Activated CD4-positive, alpha-beta T cell treated with anti-CD3 and anti-CD28 coated beads, Interleukin-2, amount 10 ng/mL, durations not matched to agents 7 days and 5 days (primary cell): ENCODE measurements at places on chromosomes 2 and 18.

GRCh38 chr2:15747603-15748471 lies 156.2 kb downstream of the DDX1 start:
- H3K4me3 ChIP-seq: no peak overlapping the region
- H3K27ac ChIP-seq: no peak overlapping the region
- H3K27me3 ChIP-seq: no peaks in the 10 kb centered on the region
- no peaks in the 10 kb centered on the region for H3K4me1 ChIP-seq
- H3K36me3 ChIP-seq: no peaks in the 10 kb centered on the region

DNA sequence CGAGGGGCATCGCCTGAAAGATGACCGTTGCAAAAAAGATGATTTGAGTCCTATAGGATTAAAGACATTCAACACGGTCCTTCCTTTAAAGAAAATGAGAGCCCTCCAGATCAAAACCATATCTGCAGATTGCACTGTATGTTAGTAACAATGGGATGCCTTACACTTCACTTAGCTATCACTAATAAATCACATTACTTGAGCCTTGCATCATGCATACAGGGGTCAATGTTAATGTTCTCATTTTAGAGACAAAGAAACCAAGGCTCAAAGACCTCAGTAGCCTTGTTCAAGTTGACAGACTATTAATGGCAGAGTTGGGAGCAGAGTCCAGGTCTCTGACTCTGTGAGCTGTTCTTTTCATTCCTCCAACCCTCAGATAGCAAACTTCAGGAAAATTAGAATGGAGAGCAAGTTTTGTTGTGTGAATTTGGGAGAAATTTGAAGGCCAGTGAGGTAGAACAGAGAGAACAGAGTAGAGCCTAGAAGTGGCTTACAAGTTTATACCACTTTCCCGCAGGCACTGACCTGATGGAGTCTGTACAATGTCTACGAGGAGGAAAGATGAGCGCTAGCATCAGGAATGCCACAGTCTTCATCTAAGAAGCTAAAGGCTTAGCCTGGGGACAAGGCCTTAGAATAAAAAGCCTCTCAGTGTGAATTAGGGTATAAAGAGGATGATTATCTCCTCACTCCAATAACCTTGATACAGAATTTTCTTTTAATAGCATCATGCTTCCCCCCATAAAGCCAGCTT lies 48.3 kb downstream of the TRIB2 start:
- DNase-seq: no peak
- peaks cover 8% of the 10 kb centered on the region for H3K4me1 ChIP-seq
- peaks cover 2% of the 10 kb centered on the region for H3K36me3 ChIP-seq

DNA sequence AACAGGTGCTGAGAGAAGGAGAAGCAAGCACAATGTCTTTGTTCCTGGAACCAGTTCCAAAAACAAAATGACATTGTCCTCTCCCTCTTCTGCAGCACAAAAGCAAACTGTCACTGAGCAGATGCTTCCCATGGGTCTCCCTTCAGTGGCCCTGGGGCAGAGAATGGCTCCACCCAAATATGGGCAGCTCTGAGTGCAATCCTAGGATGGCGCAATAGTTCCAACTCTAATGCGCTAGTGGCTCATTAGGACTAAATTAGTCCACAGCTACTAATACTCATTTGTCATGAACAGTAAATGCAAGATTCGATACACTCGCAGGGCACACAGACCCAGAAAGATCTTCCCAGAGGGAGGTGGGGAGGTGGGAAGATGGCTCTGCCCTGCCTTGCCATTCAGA lies 205.2 kb upstream of the CHAC2 start:
- no peak for DNase-seq
- H3K4me1 ChIP-seq: no peaks in the 10 kb centered on the region
- no peak overlapping the region for H3K4me3 ChIP-seq

GRCh38 chr2:197136452-197136851 lies 174.1 kb downstream of the ANKRD44 start:
- peaks cover 70% of the 10 kb centered on the region for H3K36me3 ChIP-seq
- H3K4me3 ChIP-seq: no peak overlapping the region
- no peak overlapping the region for H3K27ac ChIP-seq
- no peak for DNase-seq

DNA sequence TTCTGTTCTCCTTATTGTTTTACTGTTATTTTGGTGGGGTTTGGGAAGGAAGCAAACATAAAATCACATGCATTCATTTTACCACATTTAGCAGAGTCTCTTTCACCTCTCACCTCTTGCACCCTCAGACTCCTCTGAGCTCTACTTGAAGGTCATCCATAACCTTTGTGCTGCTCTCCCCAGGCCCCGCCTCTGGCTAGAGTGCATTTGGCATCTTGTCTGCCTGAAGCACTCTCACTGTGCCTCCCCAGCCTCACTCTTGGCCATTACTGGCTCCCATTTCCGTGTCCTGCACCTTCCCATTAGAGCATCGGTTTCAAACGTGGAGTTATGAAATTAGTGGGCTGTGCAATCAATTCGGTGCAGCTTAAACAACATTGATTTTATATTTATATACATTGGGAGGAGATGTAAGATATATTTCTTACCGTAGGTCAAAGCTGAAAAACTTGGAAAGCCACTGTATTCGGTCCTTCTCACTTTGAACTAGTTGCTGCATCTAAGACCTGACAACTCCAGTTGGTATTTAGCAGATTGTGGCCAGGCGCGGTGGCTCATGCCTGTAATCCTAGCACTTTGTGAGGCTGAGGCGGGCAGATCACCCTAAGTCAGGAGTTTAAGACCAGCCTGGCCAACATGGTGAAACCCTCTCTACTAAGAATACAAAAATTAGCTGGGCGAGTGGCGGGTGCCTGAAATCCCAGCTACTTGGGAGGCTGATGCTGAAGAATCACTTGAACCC lies 6.9 kb upstream of the ZFAND2B start:
- no peaks in the 10 kb centered on the region for H3K36me3 ChIP-seq
- H3K4me1 ChIP-seq: peaks cover 7% of the 10 kb centered on the region
- DNase-seq: no peak
- H3K27me3 ChIP-seq: no peaks in the 10 kb centered on the region

GRCh38 chr2:121709776-121710469 lies 26.8 kb downstream of the NIFK start:
- H3K4me1 ChIP-seq: no peaks in the 10 kb centered on the region
- no peak for DNase-seq
- H3K27ac ChIP-seq: no peak overlapping the region

DNA sequence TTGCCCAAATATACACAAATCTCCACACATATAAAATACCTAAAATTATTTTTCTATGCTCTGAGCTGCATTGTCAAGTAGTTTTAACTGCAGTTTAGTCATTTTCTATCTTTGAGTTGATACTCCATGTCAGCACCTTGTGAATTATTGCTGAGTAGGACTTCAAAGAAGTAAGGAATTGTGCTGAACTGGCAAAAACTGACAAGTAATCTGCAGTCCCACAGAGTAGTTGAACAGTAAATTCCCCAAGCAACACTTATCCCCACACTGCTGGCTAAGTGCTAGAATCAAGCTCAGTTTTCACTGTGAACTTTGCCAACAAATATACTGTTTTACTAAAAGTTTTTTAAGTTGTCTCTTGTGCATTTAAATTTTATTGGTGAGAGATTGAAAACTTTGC lies 141.8 kb upstream of the ST6GAL2 start:
- no peak overlapping the region for H3K27ac ChIP-seq
- H3K4me3 ChIP-seq: no peak overlapping the region
- no peaks in the 10 kb centered on the region for H3K36me3 ChIP-seq
- DNase-seq: no peak
- no peaks in the 10 kb centered on the region for H3K27me3 ChIP-seq
- H3K4me1 ChIP-seq: no peaks in the 10 kb centered on the region

DNA sequence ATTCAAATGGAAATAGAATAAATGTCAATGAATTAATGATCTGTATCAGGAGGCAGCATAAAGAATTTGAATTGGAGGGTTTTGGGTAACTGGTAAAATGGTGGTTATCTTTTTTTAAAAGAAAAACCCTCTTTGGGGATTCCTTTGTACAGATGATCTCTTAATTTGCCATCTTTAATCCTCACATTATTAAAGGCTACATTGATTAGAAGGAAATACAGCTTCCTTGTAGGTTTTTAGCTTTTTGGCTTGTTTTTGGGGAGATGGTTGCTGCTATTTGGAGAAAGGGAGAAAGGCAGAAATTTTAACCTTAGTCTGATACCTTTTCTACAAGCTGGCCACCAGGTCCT lies 600 bp upstream of the MAPRE2 start:
- peaks cover 45% of the 10 kb centered on the region for H3K4me1 ChIP-seq
- DNase-seq: no peak
- peak overlapping the region; percentile 95 for H3K27ac ChIP-seq
- H3K4me3 ChIP-seq: peak overlapping the region; percentile 89
- H3K36me3 ChIP-seq: peaks cover 5% of the 10 kb centered on the region

DNA sequence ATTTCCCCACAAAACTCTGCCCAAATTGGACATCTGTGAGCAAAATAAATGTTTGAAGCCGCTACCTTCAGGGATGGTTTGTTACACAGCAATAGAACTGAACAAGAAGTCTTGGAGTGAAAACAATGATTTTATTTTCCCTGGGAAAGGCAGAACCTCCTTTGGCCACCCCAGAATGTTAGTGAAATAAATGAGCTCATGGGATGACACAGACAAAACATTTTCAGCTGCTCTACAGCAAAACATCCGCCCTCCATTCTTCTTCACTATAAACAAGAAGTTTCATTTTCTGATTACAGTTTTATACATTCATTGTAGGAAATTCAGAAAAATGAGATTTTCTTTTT lies 4.3 kb upstream of the EFHD1 start:
- DNase-seq: no peak
- no peak overlapping the region for H3K27ac ChIP-seq
- H3K4me1 ChIP-seq: peaks cover 5% of the 10 kb centered on the region
- peaks cover 27% of the 10 kb centered on the region for H3K27me3 ChIP-seq
- H3K36me3 ChIP-seq: no peaks in the 10 kb centered on the region

DNA sequence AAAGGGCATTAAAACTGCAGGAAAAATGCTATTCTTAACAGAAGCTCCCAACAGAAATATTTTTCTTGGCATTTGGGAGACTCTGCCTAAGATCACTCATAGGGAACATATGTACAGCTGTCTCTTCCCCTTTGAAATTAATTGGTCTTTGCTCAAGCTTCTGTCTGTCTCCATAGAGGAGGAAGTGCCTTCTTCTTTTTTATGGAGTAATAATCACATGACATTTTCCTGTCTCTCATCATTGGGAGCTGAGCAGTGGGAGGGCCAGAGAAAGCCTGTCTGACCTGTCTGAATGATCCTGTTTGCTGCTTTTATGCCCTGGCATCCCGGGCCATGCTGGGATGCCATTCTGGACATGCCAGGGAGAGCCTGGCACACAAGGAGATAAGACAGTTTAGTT lies 145.6 kb downstream of the AQP4 start:
- H3K36me3 ChIP-seq: no peaks in the 10 kb centered on the region
- DNase-seq: no peak
- H3K4me3 ChIP-seq: no peak overlapping the region

GRCh38 chr2:189837326-189837725 lies 53.1 kb downstream of the PMS1 start:
- peaks cover 16% of the 10 kb centered on the region for H3K36me3 ChIP-seq
- H3K4me1 ChIP-seq: peaks cover 8% of the 10 kb centered on the region
- no peak overlapping the region for H3K4me3 ChIP-seq
- H3K27me3 ChIP-seq: no peaks in the 10 kb centered on the region

- H3K4me3 ChIP-seq: no peak overlapping the region
- H3K27ac ChIP-seq: no peak overlapping the region
- peaks cover under 1% of the 10 kb centered on the region for H3K4me1 ChIP-seq
- H3K36me3 ChIP-seq: peaks cover 2% of the 10 kb centered on the region
- H3K27me3 ChIP-seq: no peaks in the 10 kb centered on the region
- no peak for DNase-seq
Observed at GRCh38 chr2:168712053-168712452, 90.4 kb upstream of the NOSTRIN start.

- no peaks in the 10 kb centered on the region for H3K27me3 ChIP-seq
- H3K36me3 ChIP-seq: no peaks in the 10 kb centered on the region
- H3K4me1 ChIP-seq: no peaks in the 10 kb centered on the region
- H3K4me3 ChIP-seq: no peak overlapping the region
- no peak for DNase-seq
Observed at GRCh38 chr2:175490360-175490791, 308.9 kb upstream of the ATP5MC3 start.

- H3K27me3 ChIP-seq: no peaks in the 10 kb centered on the region
- DNase-seq: no peak
- peaks cover 15% of the 10 kb centered on the region for H3K36me3 ChIP-seq
- no peak overlapping the region for H3K27ac ChIP-seq
- no peak overlapping the region for H3K4me3 ChIP-seq
Observed at GRCh38 chr2:179165356-179166000, 99.2 kb downstream of the SESTD1 start.

GRCh38 chr2:237758185-237758584 lies 40.4 kb upstream of the RBM44 start:
- no peaks in the 10 kb centered on the region for H3K27me3 ChIP-seq
- H3K27ac ChIP-seq: no peak overlapping the region
- DNase-seq: no peak
- H3K36me3 ChIP-seq: peaks cover 57% of the 10 kb centered on the region

DNA sequence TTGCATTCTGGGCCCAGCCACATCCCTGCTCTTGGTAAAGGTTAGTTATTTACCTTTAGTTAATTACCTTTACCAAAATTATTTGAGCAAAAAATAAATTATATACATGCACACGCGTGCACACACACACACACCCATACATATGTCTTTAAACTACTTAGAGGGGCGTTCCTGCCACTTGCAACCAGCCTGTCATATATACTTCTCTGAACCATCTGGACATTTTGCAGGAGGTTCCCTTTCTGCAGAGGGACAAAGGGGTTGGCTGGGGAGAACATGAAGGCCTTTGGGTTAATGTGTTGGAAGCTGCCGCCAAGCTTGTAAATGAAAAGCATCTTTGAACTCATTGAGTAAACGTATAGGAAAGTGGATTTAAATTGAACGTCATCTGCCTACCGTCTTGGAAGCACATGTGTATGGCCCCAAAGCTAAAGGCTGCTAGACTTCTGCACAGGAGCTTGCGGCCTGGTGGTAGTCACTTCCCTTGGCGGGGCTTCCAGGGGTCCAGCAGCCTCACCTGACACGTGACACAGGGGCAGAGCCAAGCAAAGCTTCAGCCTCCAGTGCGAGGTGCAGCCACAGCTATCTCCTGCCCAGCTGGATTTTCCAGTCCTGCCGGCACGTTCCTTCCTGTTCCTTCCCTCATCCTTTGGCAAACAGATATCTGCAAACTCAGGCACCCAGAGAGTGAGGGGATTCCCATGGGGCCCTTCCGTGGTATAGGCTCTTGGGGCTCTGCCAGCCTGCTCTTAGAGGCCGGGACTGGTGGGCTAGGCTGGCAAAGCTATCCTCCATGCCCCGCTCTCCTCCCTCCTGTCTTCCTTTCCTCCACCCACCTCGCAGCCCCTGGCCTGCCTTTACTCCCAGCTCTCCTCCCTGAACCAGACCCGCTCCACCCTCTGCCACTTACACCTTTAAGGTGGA lies 46.1 kb downstream of the SERTAD2 start:
- peaks cover 4% of the 10 kb centered on the region for H3K36me3 ChIP-seq
- H3K27ac ChIP-seq: peak overlapping the region; percentile 73
- H3K4me1 ChIP-seq: peaks cover 25% of the 10 kb centered on the region
- peak overlapping the region; percentile 61 for H3K4me3 ChIP-seq
- H3K27me3 ChIP-seq: peaks cover 15% of the 10 kb centered on the region
- DNase-seq: no peak

DNA sequence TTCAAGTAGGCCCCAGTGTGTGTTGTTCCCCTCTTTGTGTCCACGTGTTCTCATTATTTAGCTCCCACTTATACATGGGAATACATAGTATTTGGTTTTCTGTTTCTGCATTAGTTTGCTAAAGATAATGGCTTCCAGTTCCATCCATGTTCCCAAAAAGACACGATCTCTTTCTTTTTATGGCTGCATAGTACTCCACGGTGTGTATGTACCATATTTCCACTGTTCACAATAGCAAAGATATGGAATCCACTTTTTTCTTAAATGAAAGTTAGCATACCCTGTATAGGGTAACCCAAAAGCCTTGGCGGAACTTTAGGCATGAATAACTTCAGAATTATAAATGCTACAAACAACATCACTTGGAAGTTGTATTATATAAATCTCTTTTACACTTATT lies 83.4 kb upstream of the NDUFV2 start:
- H3K4me1 ChIP-seq: peaks cover 13% of the 10 kb centered on the region
- H3K27ac ChIP-seq: no peak overlapping the region
- no peaks in the 10 kb centered on the region for H3K27me3 ChIP-seq
- H3K36me3 ChIP-seq: no peaks in the 10 kb centered on the region
- H3K4me3 ChIP-seq: no peak overlapping the region
